ENCODE measurements at places on chromosomes 11 and 22.

GRCh38 chr22:36469094-36469710, 12.2 kb downstream of the TXN2 start:
- no peak for DNase-seq

GRCh38 chr11:87583931-87584330, 546.2 kb downstream of the TMEM135 start:
- no peak for DNase-seq

GRCh38 chr11:27545946-27546345, 39.4 kb upstream of the LIN7C start:
- no peak for DNase-seq

GRCh38 chr11:62457478-62457877, 38.6 kb downstream of the SCGB1A1 start:
- no peak for DNase-seq

DNA sequence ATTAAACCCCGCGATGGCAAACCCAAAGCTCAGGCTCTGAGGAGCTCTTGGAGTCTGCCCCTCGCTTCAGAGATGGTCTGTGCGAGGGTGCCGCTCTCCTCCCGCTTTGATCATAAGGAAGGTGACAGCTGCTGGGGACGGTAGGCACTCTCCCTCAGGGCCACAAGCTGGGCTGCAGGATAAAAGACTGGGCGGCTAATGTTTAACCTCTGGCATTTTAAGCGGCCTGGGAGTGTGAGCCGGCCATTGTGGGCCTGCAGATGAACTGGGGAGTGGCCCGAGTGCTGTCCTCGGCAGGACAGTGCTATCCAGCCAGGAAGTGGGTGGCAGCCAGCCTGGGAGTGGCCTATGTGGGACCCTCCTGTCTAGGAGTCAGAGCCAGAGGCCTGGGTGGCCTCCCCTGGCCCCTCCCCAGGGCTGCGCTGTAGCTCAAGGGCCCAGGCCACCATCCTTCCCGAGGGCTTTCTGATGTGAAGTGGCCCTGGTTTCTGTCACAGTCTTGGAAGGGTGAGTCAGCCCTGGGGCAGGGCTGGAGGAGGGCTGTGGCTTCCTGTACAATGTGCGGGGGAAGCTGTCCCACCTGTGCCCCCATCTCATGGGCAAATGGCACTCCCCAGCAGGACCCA, 58.7 kb upstream of the PRODH start:
- no peak for DNase-seq

- DNase-seq = no peak
These were observed 70.9 kb upstream of the OR5AK2 start for GRCh38 chr11:56917708-56918400.

All from activated T-helper 9 cell treated with anti-CD3 and anti-CD28 coated beads, Interleukin-2, amount 50 U/mL, for 16 hours (primary cell).